ENCODE measurements at places on chromosomes 12 and 14.
A peak's percentile ranks its signal among the peaks of the same experiment; 100 is the strongest.

DNA sequence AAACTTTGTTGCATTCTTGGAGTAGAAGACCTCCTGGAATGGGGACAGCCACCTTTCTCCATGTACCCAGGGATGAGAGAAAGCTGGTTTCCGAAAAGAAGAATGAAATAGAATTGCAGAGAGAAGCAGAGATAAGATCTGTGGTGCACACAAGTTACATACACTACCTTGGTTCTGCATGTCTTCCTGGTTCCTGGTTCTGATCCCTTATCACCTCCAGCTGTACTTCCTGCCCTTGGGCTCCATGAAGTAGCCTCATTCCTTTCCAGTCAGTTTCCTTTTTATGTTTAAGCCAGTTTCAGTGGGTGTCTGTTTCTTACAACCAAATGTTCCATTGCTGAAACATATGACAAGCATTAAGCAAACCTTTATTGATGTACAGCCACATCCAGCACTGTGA is 69.3 kb downstream of the FBXW8 start:
- DNase-seq: no peak

DNA sequence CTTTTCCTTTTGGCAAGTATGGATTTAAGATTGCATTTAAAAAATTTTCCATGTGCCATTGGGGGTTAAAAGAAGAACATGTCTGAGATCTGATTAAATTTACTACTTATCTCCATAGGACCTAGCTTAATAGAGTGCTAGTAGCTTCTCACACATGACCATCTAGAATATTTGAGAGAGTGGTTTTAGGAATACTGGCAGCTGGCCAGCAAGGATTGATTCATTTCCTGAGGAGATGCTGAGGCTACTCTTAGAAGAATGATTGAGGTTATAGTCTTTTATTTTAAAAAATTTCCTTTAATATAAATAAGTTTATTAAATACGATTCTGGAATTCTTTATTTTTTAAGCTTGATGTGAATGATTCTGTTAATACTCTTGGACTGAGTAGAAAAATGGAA is 56.2 kb downstream of the MIPOL1 start:
- no peak for DNase-seq

DNA sequence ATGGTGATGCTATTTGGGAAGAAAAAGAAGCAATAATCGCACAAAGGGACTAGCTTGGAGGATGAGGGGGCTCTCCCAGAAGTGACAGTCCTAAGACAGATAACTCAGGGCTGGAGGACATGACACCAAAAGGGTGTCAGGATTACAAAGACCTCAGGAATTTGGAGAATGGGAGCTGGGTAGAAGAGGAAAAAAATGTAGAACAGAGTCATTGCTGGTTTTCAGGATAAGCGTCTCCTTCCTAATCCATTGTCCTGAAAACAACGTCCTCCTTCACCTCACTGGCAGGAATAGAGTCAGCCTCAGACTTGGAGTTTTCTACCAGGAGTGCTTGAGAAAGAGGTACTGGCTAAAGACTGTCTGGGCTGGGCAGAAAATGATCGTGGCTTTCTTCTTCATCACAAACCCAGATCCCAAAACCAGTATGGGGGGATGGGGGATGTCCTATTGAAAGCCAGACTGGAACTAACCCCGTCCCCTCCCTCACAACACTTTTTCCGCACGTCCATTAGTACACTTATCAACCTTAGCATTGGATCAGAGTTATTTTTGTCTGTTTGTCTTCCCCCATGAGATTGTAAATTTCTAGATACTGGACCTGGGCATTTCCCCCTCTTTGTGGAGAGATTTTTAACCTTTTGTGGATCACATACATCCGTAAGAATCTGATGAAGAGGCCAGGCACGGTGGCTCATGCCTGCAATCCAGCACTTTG is 14.3 kb downstream of the B4GALNT3 start:
- DNase-seq: no peak

DNA sequence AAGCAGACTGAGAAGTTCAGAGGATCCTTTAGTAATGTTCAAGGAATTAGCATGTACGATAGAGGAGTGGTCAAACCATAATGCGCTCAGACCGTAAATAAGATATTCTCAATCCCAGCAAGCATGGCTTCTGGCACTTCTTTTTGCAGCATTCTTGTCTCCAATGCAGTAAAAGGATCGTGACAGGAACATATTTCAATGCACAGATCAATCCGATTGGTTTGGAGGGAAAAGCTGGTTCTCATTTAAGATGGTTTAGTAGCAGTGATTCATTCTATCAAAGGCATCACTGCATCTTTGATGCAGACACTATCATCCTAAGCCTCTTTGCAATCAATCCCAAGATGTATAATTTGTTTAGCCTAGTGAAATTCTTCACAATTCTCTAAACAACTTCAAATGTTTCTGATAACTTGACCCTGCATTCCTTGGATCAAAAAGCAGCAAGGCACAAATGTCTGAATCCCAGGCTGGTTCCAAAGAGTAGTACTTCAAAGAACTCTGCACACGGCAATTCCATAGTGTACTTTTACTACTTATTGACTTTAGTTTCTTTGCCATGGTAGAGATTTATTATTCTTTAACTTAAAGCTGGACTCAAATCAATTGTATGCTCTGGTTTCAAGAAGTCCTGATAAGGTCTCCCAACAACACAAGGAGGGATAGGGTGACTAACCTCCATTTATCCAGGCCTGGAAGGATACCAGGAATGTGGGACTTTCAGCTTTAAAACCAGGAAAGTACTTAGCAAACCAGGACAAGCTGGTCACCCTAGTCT is 96.8 kb upstream of the MDM1 start:
- no peak for DNase-seq

DNA sequence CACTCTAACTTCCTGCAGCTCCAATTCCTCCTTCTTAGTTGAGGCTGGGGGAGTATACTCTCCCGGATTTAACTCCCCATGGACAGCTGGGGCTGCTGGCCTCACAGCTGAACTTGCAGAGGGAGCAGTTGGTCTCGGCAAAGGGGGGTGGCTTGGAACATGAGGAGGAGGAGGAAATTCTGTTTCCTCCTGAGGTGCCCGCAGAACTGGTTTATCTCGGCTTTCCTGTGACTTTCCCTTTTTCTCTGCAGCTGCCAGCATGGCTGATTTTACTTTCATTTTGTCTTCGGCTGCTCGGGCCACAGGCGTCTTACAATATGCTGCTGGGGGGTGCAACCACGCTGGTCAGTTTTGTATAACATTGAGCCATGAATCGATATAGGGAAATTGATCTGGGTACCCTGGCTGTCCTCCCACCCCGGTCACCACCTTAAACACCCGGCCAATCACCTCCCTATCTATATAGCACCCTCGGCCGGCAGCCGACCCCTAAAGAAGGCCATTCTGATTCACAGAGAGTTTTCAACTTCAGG is 1317.6 kb downstream of the TMEM121 start:
- DNase-seq: peak; percentile 70

GRCh38 chr14:37145395-37145794 is 27.0 kb downstream of the SLC25A21 start:
- DNase-seq: no peak

DNA sequence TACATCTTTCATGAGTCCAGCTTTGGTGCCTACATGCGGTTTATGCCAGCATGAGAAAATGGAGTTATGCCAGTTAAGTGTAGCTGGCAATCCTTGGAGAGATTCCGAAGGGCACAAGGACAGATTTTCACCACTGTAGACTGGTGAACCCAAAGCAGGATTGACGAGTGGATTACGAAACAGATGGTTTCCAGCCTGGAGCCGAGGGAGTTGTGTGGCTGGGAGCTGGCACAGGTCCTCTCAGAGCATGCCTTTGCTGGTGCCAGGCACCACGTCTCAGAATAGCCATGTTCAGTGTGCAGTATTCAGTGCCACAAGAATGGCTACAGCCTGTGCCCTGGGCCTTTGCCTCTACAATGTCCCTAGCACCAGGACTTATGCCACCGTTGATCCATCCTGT is 13.2 kb downstream of the KCNH3 start:
- no peak for DNase-seq

DNA sequence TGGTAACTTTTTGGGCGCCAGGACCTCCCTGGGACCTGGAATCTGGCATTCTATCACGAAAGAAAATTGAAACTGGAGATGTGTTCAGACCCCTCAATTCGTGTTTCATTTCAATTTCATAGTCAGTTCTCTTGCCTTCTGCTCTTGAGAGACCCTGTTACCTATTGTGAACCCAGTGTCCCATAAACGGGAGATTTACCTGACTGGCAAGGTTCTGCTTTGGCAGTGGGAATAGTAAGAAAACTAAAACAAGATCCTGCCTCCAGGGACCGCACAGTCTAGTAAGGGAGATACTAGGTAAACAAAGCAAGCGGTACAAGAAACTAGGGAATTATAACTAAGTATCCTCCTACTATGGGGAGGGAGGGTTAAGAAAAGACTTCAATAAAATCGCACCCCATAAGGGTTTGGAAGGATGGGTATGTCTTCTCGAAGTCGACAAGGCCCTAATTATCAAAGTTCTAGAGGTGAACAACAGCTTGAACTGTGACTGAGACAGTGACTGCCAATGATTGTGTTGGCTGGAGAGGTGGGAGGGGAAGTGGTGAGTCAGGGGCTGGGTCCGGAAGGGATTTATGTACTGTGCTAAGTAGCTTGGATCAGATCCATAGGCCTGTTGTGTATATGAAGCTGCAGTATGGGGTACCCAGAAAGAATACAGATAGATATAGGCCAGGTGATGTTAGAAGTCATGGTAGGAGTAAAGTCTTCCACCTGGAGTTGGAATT is 754 bp downstream of the ACSS3 start:
- DNase-seq: no peak

- DNase-seq: peak; percentile 64
These were observed 8.9 kb downstream of the GTF2A1 start for GRCh38 chr14:81211844-81212243.

DNA sequence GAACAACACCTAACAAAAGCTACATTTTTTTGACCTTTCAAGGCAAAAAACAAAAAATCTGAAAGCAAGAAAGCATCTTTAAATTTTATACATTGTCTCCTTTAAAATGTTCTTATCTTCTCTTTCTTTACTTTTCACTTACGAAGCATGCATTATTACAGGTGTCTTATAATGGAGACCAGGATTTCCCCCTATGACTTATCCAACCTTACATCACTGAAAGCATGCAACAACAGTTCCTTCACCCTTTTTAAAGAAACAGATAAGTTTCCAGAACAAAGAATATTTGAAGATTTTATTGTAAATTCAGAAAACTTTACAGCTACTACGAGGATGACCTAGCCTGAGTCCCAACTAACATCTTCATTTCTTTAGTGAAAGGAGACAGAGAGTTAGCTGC is 277.2 kb downstream of the AKAP6 start:
- no peak for DNase-seq

- DNase-seq: no peak
These were observed 233.2 kb downstream of the MDGA2 start for GRCh38 chr14:47442211-47442610.

- DNase-seq: no peak
These were observed 6.1 kb downstream of the SOS2 start for GRCh38 chr14:50225067-50225973.

DNA sequence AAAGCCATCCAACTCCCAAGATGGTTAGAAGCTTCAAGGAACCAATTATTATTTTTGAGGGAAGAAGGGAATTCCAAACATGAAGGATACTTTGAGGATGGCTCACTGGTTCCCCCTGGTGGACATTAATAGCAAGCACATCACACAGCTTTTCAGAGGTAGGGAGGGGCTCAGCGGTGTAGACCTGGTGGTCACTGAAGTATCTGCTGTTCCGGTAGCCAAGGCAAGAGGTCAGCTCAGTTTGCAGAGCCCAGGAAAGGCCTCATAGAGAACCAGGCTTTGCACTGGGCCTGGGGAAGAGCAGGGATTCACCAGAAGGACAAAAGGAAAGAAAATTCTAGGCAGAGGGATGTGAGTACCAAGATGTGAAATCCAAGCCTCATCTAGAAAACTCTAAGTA is 118.7 kb downstream of the KSR2 start:
- peak; percentile 21 for DNase-seq

DNA sequence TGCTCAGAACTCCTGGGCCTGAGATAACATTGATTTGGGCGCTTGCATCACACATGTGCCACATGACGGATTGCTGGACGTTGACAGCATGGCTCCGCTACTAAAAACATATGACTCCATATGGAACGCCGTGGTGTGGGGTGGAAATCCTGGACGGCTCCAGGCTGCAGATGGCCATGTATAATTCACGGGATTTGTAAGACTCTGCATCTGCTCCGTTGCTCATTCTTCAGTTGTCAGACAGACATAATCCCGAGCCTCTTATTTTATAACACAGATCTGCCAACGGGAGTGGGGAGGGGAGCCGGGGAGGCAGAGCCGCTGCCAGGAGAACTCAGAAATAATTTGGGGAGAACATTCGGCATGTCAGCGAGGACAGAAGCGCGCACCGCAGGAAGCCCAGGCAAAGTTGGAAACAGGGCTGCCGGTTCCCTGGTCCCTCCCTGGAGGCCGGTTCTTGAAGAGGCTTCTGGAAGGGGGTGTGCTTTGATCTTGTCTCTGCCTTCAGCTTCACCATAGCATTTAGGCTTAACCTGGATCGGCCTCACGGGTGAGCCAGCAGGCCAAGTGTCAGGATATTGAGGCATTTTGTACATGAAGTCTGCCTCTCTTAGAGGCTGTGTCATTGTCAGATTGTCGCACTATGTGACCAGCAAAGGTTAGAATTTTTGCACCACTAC is 45.8 kb upstream of the MYL2 start:
- no peak for DNase-seq

GRCh38 chr14:68177728-68178127 is 358.1 kb downstream of the RAD51B start:
- no peak for DNase-seq

DNA sequence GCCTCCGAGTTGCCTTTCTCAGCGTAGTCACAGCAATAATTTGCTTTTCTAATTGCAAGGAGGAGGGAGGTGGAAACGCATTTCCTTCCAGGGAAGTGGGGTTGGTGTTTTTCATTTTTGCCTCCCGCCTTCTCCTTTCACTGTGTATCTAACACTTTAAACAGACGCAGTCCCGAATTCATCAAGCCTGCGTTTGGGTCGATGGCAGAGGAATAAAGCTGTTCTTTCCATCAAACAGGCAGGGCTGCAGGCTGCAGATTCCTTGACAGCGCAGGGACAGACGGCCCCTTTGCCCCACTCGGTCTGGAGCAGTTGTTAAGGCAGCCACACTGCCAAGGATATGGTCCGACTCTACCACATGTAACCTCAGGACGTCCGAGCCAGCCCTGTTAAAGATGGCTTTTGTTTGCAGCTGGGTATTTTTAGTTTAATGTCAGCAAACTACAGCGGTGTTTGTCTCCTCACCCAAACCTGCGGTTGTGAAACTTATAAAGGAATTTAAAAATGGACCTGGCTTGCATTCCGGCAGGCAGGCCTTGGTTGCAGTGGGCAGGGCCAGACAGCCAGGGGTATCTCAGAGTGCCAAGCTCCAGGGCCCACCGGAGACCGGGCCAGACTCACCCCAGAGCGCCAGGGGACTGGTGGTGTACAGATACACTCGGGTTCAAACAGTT is 2.1 kb downstream of the CHST11 start:
- peak; percentile 47 for DNase-seq

DNA sequence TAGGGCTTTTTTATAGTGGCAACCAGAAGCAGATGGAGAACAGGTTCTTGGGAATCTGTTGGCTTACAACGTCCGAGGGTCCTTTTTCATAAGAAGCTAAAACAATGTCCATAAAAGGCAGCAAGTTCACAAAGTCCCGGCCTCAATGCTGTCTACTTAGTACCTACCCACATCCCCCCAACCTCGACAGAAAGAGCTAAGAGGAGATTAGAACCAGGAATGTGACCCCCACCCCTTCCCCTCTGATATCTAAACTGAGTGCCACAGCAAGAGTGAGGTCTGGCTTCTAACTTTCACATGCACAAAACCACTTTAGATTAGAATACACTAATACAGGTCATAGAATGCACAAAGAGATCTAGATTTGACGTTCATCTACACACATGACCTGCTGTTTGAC is 4.5 kb downstream of the DPF3 start:
- no peak for DNase-seq

GRCh38 chr14:57748279-57748678 is 117.6 kb downstream of the SLC35F4 start:
- no peak for DNase-seq

Measured in B cell (primary cell).